ENCODE measurements at places on chromosomes 13 and 19.

DNA sequence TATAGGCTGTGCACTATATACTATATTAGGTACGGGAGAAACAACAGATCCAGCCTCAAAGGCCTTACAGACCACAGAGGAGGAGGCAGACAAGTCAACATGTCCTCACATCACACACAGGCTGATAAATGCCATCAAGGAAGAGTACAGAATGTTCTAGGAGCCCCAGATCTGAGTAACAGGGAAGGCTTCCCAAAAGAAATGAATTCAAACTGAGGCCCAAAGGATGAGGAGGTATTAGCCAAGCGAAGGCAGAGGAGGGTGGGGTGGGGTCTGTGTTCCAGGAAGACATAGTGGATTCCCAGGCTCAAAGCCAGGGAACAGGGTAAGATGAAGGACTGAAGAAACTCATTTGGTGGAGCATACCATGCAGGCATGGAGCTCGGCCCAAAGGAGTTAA is 55.1 kb downstream of the RXFP2 start:
- no peak overlapping the region for H3K4me3 ChIP-seq
- H3K4me1 ChIP-seq: peaks cover 27% of the 10 kb centered on the region
- H3K36me3 ChIP-seq: no peaks in the 10 kb centered on the region

DNA sequence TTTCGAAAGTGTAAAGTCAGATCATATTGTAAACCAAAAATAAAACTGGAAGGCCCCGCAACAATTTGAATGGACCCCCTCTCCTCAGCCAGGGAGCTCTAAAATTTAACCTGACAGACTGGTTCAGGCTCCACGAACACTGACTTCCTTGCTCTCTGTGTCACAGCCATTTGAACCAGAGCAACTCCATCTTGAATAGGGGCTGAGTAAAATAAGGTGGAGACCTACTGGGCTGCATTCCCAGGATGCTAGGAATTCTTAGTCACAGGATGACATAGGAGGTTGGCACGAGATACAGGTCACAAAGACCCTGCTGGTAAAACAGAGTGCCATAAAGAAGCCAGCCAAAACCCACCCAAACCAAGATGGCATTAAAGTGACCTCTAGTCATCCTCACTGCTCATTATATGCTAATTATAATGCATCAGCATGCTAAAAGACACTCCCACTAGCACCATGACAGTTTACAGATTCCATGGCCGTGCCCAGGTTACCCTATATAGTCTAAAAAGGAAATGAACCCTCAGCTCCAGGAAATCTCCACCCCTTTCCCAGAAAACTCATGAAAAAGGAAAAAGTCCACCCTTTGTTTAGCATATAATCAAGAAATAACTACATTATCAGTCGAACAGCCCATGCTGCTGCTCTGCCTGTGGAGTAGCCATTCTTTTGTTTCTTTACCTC is 43.1 kb downstream of the RFXAP start:
- H3K27me3 ChIP-seq: no peaks in the 10 kb centered on the region
- peaks cover 9% of the 10 kb centered on the region for H3K4me1 ChIP-seq
- H3K4me3 ChIP-seq: no peak overlapping the region
- no peak for DNase-seq

DNA sequence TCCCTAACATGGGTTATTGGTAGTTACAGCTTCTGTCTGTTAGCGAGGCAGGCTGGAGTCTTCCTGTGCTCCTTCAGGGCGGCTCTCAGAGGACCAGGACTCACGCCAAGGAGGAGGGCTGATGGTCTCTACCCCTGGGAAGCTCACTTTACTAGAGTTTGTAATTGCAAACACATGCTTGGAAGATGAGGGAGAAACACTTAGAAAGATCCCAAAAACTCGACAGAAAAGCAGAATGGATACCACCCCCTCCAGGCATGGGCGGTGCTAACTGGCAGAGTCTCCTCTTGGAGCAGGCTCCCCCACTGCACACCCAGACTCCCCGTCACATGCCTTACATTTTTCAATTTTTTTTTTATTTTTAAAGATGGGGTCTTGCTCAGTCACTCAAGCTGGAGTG is 62.0 kb downstream of the PARP4 start:
- H3K4me3 ChIP-seq: no peak overlapping the region
- no peak for DNase-seq
- no peak overlapping the region for H3K27ac ChIP-seq
- no peaks in the 10 kb centered on the region for H3K4me1 ChIP-seq

- H3K27ac ChIP-seq: no peak overlapping the region
- H3K4me1 ChIP-seq: peaks cover 29% of the 10 kb centered on the region
- no peaks in the 10 kb centered on the region for H3K27me3 ChIP-seq
These were observed 609 bp downstream of the EPS15L1 start for GRCh38 chr19:16470911-16471811.

Measured in SJSA1 (cell line).